ENCODE measurements at places on chromosomes 1 and 21.

DNA sequence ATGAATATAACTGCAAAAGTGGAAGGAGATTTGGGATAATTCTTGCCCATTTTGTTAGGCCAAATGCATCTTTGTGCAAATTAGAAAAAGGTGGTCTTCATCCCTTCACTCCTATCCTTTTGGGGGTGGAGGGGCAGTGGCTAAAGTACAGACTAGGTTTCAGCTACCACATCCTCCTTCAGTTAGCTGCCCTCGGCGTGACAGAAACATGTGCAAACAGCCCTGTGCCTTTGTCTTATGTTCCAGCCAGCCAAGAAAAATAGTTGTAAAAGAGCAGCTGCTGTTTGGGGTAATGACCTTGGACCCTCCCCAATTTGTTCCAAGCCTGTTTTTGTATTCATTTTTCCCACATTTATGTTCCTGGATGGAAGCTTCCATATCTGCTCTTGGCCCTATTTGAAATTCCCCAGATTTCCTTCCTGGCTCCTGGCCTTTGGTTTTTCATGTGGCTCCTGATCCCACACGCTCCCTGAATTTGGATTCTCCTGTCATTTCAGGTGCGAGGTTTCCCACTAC lies 8.3 kb upstream of the LGALS8 start:
- no peak for DNase-seq

GRCh38 chr1:101139130-101139529 lies 97.7 kb upstream of the S1PR1 start:
- DNase-seq = no peak

GRCh38 chr1:240737766-240738265 lies 125.9 kb upstream of the GREM2 start:
- DNase-seq = no peak

- DNase-seq = peak; percentile 52
Measured at GRCh38 chr1:98323388-98323787, 338.1 kb upstream of the SNX7 start.

DNA sequence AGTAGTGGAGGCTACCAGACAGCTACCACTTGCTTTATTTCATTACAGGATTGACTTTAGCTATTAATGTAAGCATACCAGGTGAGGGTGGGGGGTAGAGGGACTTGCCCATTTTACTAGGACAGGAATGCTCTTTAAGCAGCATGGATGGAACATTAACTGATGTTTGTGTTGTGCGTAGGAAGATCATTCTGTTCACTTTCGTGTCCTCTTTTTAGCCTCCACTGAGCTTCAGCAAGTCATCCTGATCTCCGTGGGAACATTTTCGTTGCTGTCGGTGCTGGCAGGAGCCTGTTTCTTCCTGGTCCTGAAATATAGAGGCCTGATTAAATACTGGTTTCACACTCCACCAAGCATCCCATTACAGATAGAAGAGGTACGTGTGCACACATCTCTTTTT lies 29.3 kb downstream of the IFNGR2 start:
- DNase-seq = no peak

GRCh38 chr1:193525917-193526710 lies 339.7 kb upstream of the B3GALT2 start:
- no peak for DNase-seq

DNA sequence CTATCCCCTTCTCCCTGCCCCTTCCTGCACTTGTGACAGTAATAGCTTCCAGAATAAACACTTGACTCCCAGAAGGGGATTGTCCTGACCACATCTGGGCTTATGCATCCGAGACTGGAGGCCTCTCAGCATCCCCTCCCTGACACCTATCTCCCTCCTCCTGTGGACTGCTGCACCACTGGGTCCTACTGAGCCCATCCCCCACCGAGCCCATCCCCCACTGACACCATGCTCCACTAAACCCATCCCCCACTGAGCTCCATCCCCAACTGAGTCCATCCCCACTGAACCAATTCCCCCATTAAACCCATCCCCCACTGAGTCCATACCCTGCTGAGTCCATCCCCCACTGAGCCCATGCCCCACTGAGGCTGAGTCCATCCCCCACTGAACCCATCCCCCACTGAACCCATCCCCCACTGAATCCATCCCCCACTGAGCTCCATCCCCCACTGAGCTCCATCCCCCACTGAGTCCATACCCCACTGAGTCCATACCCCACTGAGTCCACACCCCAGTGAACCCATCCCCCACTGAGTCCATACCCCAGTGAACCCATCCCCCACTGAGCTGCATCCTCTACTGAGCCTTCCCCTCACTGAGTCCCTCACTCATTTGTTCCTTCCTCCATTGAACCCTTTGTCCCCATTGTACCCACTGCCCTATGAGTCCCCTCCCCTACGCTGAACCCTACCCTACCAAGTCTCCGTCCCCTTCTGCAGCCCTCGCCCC lies 5.6 kb downstream of the PDZK1IP1 start:
- no peak for DNase-seq

GRCh38 chr1:84836145-84836544 lies 56.9 kb downstream of the LPAR3 start:
- no peak for DNase-seq

DNA sequence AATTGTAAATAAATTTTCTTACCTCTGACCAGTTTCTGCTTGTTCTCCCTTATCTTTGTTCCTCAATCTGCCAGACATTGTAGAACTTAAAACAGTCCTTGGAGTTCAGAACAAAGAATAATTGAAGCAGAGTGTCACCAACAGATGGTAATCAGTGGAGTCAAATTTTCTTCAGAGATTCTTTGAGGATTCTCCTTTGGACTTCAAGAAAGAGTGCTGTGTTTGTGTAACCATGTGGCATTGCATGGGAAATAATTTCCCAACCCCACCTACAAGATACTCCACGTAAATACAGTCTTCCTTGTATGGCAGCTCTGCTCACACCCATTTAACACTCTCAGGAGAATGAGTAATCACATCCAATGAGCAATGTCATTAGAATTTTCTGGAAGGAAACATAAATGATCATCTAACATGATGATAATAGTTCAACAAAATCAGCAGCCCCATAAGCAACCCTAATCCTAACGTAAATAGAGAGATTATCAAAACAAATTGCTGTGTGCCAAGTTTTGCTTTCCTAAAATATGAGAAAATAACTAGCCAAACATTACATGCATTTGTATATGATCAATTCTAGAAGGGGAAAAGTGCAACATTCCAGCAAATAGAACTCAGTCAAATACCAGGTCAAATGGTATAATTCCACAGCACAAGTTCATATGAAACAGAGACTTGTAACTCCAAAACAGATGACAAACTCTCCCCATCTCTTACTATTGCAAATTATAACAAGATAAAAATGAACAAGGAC lies 6.9 kb upstream of the DENND1B start:
- peak; percentile 34 for DNase-seq

GRCh38 chr21:42084079-42084478 lies 13.0 kb downstream of the UMODL1 start:
- DNase-seq = no peak

- no peak for DNase-seq
Measured at GRCh38 chr1:95742591-95743089, 508.6 kb downstream of the RWDD3 start.

GRCh38 chr1:245829194-245829593 lies 674.4 kb downstream of the KIF26B start:
- DNase-seq = no peak

GRCh38 chr1:40948741-40949443 lies 30.6 kb upstream of the CTPS1 start:
- peak; percentile 63 for DNase-seq

DNA sequence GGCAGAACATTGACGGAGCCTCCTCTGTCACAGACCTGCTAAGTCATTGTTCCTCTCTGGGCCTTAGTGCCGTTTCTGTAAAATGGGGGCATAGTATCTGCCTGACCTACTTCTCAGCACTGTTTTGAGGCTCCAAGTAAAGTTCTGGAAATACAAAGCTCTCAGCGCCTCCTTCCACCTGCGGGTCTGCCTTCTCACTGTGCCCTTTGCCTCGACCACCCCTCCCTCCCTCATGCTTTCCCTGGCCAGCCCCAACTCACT lies 15.4 kb upstream of the WASF2 start:
- no peak for DNase-seq

DNA sequence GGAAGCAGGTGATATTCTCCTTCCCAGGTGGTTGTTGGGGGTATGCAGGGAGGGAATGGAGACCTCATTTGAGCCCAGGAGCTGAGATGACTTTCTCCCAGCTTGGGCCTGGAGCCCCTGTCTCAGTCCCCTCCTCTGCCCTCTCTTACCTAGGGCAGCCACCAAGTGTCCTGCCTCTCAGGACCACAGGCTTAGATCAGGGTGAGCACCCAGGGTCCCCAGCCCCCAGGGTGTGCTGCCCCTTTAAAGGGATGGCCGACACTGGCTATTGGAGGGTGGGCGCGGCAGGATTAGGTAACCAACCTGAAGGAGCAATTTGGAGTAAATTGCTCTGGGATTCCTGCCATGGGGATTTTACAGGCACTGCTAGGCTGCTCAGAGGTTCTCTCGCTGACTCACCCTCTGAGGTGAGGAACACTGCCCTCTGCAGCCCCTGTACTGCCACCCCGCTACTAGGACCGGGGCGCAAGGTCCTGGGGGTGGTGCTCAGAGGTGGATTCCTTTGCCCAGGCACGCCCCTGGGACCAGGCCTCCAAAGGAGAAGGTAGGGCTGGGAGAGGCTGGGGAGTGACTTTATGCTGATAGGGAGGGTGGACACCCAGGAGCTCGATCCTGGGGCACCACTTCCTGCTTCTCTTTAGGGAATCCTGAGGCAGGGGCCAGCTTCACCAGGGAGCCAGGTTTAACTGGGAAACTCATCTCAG lies 1.5 kb downstream of the RPS6KA1 start:
- DNase-seq = peak; percentile 45

- DNase-seq = no peak
Measured at GRCh38 chr1:202934755-202935154, 7.7 kb upstream of the KLHL12 start.

GRCh38 chr1:203395751-203396150 lies 44.8 kb upstream of the FMOD start:
- DNase-seq = no peak

- DNase-seq = no peak
Measured at GRCh38 chr1:4825800-4826450, 171.5 kb downstream of the AJAP1 start.

- no peak for DNase-seq
Measured at GRCh38 chr1:2631136-2632050, 1.4 kb downstream of the MMEL1 start.

- DNase-seq = no peak
Measured at GRCh38 chr1:24803987-24804530, 58.8 kb downstream of the CLIC4 start.

- no peak for DNase-seq
Measured at GRCh38 chr1:33501309-33501708, 28.9 kb downstream of the ZSCAN20 start.

- DNase-seq = no peak
Measured at GRCh38 chr1:107640207-107640606, 324.8 kb downstream of the VAV3 start.

DNA sequence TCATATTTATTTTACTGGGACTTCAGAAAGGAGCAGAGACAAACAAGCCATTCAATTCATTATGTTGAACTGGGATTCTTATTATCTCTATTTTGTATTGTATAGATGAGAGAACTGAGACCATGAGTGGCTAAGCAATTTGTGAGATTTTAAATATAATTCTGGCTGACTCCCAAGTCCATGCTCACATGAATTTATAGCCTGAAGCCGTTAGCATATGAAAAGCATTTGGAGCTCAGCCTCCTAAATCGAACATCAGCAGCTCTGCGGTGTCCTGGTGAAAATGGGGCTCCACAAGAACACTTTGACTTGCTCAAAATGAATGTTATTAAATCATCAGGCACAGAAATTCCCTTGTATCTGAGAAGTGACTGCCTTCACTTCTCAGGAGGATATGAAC lies 96.8 kb upstream of the DPT start:
- no peak for DNase-seq

DNA sequence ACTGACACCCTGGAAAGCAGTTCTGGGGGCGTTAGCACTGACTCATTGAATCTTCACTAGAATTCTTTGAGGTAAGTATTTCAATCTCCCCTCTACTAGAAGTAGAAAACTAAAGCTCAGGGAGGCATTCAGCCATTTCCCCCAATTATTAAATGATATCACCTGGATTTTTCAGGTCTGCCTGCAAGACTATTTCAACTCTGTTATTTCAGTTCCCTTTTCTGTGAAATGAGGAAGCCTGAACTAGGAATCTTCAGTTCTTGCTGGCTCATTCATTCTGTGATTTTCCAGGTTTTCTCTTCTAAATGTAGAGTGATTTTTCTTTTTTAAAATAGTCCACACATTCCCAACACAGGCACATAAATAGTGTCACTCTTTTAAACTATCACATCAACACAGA lies 337.0 kb upstream of the NR5A2 start:
- DNase-seq = no peak

GRCh38 chr1:225824533-225824941 lies 14.6 kb downstream of the EPHX1 start:
- DNase-seq = no peak

DNA sequence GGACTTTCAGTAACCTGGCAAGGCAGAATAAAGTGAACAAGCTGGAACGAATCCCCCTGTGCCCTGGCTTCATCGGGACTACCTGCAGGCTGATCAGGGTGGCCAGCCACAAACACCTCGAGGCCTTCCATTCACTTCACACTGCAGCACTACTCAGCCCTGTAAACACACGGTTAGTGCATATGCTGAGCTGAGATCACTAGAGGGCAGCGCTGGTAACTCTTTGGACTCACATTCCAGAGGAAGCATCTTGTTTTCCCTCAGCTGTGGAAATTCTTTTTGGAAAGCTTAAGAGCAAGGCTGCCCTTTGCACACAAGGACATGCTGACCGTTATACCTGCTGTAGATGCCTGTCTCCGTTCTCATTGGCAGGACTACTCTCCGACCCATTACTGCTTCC lies 32.1 kb downstream of the PCSK9 start:
- DNase-seq = peak; percentile 71

DNA sequence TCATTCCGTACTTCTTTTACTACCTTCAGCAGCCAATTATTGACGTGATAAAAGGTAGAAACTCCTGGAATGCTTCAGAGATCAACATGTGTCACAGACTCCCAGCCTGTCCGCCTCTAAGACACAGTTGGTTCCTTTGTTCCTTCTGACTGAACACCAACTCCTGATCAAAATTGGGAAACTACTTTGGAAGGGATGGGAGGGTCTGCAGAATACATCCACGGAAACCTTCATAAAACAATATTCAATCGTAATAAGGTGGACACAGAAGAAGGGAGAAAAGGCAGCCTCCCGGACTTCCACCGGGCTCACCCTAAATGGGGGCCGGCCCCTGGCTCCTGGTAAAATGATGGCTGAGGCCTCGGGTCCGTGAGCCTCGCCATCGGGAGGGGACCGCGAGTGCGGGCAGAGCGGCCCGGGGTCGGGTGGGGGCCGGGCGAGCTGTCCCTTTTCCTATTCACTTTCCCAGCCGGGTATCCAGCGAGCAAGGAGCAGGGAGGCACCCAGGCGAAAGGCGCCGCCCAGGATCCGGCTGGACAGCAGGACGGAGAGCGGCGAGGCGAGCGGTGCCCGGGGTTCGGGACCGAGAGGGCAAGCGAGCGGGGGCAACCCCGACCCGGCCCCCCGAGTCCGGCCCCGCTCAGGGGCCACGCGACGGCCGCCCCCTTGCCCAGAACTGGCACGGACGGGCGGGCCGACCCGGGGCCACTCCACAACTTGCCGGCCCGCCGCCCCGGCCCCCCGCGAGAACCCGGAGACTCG lies 805 bp downstream of the NRIP1 start:
- peak; percentile 69 for DNase-seq

Data from AG08396 (cell line).